HS-27A (cell line): ENCODE measurements at places on chromosomes 3 and 15.

DNA sequence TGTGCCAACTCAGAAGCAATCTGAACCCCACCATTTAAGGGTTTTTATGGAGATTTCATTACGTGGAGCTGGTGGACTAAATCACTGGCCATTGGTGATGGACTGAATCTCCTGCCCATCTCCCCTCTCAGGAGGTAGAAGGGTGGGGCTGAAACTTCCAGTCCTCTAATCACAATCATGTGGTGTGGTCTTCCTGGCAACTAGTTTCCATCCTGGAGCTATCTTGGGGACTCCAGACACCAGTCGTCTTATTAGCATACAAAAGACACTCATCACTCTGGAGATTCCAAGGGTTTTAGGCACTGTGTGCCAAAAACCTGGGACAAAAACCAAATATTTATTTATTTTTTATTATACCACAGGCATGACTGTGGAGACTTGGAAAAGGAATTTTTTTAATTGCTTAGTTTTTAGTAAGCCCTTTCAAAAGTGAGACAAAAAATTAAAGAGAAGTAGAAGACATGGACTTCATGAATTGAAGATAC, 203.6 kb downstream of the WNT5A start:
- no peak for DNase-seq

GRCh38 chr3:170941551-170941950, 33.1 kb upstream of the EIF5A2 start:
- no peak for DNase-seq

GRCh38 chr3:66428733-66429132, 72.1 kb downstream of the LRIG1 start:
- DNase-seq: peak; percentile 98

DNA sequence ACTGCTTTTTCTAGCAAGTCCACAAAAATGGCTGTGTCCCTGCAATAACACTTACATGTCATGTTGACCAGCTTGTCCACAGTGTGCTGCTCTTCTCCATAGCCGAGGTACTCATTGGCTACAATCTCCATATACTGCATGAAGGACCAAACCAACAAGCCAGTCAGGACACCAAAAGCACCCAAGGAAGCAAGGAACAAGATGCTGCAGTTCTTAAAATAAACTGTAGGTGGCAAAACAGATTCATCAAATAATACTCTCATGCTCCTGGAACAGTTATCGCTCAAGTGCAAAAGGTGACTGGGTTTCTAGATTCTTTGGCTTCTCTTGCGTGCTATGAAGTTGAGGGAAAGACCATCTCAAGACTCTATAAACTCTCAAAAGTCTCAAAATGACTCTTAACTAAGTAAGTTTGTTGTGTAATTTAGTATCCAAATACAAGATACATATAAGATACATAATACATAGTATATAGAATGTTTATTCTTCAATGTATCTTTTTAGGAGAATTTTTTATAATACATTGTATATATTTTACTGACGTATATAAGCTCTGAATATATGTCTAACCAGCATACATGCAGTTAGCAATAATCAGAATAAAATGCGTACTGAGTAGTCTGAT, 57.0 kb downstream of the NEK10 start:
- peak; percentile 83 for DNase-seq

GRCh38 chr15:39788108-39788507, 5.5 kb upstream of the FSIP1 start:
- DNase-seq: no peak

GRCh38 chr3:42486814-42487565, 15.5 kb upstream of the VIPR1 start:
- DNase-seq: no peak
